ENCODE measurements at places on chromosomes 2 and 18.

- no peak for DNase-seq
Measured at GRCh38 chr2:122363885-122364284, 608.4 kb downstream of the TSN start.

DNA sequence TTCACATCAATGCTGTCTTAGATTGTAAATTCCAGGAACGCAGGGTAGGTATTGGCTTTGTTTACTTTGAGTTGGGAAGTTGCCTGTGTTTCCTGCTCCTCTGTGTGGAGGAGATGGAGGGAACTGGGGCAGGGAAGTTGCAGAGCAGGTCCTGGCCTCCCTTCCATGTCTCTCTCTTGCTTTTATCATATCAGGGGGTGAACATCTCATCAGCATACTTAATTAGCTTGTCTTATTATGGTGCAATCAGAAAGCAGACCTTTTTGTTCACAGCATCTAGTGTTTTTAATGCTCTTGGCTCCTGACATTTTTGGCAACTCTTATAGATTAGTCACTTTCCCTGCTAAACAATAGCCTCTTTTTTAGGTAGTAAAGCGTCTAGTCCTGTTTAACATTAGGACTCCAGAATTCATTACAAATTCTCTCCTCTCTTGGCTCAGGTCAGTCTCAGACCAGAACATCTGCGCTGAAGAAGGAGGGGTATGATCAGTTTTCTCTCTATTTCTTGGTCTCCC, 11.5 kb upstream of the DIPK1C start:
- no peak for DNase-seq

GRCh38 chr2:182894174-182894573, 27.7 kb upstream of the FRZB start:
- no peak for DNase-seq

DNA sequence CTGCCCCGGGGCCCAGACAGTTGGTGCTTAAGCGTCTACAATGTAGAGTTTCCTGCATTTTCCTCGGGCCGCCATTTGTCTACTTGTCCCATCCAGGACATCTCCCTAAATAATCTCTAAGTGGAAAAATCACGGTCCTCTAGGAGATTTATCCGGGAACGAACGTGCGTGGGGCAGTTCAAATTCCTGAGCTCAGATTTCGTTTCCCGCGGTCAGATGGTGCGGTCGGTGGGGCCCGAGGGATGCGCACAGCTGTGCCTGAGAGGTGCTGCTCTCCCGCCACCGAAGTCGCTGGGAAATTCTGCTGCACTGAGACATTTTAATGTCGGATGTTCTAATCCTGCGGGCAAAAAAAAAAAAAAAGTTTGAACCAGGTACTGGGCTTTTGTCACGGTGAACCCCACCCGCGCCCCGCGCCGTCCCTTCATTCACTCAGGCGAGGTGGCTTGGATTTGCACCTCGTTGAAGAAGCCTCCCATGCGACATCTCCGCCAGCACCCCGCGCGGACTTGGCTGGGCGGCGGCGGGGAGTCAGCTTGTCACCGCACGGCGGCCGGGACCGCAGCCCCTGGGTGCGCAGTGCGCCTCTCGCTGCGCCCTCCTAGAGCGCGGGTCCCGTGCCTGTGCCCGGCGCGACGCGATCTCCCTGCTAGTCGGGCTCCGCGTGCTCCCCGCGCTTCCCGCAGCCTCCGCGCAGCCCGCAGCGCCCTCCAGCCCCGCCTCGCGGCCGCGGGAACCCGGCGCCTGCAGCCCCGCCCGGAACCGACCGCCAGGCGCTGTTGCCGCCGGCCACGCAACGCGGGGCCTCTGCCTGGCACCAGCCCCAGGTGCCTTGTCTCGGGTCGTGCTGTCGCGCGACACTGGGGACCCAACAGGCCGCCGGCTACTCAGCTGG, 191.9 kb upstream of the TCF4 start:
- DNase-seq: no peak

- DNase-seq: no peak
Measured at GRCh38 chr2:212970132-212970531, 181.3 kb downstream of the IKZF2 start.

GRCh38 chr18:8659609-8660242, 45.6 kb upstream of the MTCL1 start:
- no peak for DNase-seq

DNA sequence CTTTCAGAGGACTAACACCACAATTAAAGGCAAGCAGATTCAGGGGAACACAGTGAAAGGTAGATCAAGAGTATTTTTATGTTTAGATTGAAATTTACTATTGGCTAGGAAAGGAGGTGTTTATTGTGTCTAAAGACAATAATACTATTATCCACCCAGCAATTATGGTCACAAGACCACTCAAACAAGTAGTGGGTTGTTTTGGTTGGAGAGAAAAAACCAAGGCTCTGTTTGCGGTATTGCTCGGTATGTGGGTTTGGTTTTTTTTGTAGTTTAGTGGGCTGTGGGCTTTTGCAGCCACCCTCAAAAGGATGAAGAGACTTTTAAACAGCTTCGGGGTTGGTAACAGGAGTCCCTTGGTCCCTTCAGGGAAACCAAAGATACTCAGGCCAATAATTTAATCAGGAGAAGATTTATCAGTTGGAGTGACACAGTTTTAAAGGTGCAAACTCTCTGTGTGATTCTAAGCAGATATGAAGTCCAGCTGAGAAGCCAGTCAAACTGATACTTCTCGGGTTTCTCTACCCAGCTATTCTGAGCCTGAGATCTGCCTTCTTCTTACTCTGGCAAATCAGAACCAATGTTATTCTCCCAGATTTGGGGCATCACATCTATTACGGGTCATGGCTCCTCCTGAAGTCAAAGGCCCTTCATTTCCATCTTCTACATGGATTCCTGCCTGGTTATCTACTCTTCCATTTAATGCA, 55.3 kb downstream of the DCC start:
- no peak for DNase-seq

DNA sequence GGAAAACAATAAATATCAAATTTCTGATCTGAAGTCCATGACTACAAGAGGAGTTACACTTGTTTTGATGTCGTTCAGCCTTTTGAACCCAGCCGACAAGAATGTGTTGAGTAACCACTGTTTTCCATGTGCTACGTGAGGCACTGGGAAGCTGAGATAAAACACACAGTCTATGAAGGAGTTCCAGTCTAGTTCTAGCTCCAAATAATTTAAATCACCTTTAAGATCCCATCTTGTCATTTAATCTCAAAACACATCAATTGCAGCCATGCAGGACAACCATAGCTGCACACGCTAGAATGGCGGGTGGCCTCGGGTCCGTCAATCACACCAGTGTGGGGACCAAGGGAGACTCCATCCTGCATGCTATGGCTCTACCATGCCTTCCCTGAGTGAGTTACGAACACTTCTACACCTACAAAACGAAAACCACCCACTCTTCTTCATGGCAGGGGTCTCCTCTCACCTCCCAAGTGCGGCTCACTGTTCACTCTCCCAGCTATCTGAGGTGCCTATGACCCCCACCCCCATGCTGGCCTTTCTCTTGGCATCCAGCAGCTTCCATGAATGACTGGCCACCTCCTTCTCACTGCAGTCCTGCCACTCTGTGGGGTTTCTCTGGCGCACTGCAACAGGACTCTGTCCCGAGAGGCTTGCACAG, 3.8 kb downstream of the FHL2 start:
- DNase-seq: no peak

DNA sequence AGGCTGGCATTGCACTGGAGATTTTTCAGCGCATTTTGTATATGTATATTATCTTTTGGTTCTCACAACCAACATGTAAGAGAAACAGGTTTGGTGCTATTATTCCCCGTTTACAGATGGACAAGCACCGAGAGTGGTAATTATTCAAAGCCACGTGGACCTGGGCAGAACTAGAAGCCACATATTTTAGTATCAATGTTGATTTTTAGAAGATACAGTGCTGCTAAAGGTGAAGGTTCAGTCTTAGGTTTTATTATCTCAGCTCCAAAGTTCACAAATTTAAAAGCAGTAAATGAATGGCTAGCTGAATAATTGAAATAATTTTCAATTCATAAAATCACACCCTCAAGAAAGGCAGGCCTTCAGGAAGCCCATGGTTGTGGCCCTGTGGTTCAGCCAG, 400.6 kb upstream of the ID2 start:
- DNase-seq: no peak

- DNase-seq: no peak
Measured at GRCh38 chr2:99481941-99482340, 7.9 kb downstream of the REV1 start.

GRCh38 chr2:140657657-140658056, 1473.2 kb downstream of the LRP1B start:
- no peak for DNase-seq

- DNase-seq: no peak
Measured at GRCh38 chr2:160505256-160505655, 11.6 kb upstream of the RBMS1 start.

DNA sequence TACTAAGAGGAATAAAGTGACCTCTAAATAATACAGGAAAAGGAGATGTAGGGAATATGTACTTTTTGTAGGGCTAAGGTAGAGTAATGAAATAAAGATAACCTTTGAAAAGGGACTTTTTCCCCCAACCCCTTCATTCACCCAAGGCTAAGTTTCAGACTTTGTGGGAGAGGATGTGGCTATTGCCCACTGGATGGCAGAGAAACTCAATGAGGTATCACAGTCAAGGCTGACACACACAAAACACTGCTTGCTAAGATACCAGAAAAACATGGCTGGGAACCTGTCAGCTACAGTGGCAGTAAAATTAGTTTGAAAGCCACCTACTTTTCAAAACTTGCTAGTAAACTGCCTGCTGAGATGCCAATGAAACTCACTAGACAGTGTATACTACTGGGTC, 158.8 kb upstream of the WDSUB1 start:
- DNase-seq: no peak

DNA sequence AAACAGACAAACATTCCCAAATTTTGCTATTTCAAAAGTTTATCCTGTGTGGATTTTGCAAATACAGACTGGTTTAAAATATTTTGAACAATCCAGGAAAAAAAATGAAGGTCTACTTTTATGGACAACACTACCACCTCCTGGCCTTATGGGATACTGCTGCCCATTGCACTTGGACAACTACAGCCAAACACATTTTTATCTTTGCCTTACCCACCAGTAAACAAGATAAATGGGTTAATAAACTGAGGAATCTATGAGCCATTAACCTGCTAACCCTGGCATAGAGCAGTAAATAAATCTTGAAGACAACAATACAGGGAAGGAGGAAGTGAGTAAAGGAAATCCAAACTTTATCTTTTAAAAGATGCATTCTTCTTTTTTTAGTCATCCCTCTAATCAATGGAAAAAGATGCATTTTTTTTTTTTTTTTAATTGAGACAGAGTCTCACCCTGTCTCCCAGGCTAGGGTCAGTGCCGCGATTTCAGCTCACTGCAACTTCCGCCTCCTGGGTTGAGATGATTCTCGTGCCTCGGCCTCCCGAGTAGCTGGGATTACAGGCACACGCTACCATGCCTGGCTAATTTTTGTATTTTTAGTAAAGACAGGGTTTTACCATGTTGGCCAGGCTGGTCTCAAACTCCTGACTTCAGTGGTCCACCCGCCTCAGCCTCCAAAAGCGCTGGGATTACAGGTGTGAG, 2.1 kb upstream of the SPIRE1 start:
- DNase-seq: peak; percentile 12

DNA sequence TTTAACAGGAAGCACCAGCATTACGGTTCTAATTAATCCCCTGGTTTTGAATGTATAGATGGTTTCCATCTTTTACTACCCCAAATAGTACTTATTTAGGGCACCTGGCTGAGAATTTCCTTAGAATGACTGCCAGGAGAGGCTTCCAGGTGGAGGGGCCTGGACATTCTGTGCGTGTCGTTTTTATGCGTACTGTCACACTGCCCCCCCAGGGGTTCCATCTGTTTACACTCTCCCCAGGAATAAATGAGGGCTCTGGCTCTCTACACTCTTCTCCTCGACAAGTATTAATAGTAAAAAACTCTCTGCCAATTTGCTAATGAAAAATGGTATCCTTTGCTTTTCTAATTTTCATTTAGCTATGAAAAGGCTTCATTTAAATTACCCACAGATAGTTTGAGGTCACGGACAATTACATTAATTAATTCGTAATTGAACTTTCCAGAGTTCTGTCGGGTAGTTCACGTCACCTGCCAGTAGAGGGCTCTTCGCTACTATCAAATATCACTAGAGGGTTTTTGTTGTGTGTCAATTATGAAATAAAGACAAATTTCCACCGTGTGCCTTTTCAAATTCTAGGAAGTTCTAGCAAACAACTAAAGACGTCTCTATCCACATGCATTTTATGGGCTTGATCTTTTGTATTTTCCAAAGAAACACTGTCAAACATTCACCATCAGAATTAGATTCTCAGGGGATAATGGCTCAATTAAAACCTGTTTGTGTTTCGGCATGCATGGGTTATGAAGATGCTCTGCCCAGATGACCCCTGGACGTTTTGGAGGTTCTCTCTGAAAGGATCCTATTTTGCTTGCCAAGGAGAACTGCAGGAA, 88.8 kb upstream of the ASB18 start:
- DNase-seq: peak; percentile 11

DNA sequence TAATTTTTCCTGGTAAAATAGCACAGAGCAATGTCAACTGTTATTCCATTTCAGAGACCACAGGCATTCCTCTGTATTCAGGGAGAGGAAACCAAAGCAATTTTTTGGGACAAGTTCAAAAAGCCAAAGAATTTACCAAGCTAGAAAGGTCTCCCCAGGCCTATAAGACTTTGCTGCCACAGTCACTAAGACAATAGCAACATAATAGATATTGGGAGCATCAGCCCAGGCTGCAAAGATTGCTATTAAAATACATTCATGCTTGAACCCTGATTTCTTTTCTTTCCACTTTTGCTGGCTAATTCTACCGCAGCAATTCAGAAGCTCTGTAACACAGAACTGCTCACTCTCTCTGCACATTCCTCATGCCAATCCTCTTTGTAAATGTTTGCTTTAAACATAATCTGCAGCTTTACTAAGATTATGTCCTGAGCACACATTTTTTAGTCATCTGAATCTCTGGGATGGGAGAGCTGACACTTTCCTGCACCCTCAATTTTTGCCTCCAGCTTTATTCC, 76.3 kb downstream of the CLHC1 start:
- DNase-seq: no peak

GRCh38 chr18:46261799-46262198, 157.6 kb downstream of the HAUS1 start:
- DNase-seq: no peak

DNA sequence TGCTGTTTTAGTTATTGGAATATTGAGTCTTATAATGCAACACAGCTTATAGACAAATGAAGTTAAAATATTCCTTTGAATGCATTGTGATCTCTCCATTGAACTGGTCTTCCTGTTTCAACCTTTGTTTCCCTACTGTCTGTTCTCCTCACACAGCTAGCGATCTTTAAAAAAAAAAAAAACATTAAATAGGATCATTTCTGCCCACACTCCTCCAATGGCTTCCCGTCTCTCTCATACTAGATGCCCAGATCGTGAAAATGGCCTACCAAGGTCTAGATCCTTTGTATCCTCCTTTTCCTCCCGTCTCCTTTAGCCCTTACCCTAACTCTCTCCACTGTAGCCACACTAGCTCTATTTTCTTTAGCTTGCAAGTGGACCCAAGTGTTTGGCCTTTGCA, 2.4 kb downstream of the FAM171B start:
- no peak for DNase-seq
